ENCODE measurements at places on chromosomes 11 and 22.

DNA sequence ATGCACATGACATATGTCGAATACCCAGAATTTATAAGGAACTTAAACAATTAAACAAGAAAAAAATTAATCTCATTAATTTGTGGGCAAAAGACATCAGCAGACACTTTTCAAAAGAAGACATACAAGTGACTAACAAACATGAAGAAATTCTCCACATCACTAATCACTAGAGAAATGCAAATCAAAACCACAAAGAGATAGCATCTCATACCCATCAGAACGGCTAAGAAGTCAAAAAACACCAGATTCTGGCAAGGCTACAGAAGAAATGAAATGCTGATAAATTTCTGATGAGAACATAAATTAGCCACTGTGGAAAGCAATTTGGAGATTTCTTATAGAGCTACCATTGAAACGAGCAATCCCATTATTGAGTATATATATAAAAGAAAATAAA, 210.6 kb upstream of the LUZP2 start:
- DNase-seq = no peak

DNA sequence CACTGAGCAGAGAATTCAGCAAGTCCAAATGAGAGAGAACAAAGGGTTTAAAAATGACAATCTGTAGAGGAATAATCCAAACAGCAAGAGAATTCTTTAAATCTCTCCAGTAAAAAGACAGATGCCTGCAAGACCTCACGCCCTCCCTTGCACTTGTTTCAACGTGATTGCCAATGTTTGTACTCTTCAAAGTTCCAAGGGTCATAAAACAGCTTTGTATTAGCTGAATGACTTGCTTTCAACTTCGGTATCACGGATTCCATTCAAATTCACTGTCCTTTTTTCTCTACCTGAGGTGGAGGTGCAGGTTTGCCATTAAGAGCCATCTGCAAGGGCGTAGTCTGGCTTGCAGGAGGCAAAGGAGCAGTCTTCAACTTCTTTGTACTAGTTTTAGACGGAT, 41.1 kb upstream of the CHRNA10 start:
- no peak for DNase-seq

DNA sequence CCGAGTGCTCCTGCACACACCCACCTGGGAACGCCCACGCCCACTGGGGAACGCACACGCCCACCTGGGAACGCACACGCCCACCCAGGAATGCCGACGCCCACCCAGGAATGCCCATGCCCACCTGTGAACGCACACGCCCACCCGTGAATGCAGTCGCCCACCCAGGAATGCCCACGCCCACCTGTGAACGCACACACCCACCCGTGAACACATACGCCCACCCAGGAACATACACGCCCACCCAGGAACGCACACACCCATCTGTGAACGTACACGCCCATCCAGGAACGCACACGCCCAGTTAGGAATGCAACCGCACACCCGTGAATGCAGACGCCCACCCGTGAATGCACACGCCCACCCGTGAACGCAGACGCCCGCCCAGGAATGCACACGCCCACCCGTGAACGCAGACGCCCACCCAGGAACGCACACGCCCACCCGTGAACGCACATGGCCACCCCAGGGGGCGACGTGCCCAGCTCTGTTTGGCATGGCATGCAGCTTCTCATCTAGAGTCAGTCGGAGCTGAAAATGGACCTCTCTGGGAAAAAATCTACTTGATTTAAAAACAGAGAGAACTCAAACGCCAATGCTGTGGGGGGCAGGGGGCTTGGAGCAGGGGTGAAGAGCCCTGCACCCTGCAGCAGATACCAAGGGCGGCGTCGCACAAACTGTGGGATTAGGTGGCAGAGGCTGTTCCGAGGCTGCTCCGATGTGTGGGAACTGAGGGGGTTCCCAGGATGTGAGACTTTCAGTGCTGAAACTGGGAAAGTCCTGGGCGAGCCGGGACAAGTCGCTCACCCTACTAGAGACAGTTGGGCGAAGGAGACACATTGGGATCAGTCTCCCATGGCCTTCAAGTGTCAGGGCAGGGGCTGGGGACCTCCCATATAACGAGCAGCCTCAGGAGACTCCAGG, 83.3 kb downstream of the MYEOV start:
- DNase-seq = no peak

- no peak for DNase-seq
Observed at GRCh38 chr11:114130115-114130576, 70.6 kb downstream of the ZBTB16 start.

DNA sequence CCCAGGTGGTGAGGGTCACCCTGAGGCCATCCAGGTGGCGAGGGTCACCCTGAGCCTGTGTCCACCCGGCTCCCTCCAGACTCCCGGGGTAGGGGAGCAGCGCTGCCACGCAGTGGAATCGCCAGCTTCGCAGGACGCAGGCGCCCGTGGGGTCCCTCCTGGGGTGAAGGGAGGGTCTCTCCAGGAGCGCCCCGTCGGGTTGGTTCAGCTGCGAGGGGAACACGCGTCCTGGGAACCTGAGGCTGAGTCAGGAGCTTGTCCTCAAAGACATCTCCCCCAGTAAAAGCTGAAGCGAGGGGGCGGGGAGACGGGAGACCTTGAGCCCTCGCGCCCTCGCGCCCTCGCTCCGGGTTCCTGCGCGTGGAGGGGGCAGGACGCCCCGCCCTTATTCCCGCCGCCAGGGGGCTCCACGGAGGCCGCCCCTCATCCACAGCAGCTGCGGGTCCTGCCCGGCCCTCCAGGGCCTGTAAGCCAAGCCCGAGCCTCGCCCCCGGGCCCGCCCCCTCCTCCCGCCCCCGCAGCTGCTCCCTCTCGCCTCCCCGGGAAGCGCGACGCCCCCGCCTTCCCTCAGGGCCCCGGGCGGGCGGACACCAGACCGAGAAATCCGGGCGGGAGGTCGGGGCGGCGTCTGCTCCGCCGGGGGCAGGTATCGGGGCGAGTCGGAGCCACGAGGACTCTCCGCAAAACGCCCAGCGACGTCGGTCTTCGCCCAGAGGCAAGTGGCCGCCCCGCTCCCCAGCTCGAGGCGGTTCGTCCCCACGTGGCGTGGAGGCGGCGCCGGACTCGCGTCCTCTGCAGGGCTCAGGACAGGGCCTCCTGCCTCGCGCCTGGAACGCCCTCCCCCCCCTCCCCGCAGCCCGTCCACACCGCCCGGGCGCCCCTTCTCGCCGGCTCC, 22.8 kb downstream of the PIM3 start:
- no peak for DNase-seq

DNA sequence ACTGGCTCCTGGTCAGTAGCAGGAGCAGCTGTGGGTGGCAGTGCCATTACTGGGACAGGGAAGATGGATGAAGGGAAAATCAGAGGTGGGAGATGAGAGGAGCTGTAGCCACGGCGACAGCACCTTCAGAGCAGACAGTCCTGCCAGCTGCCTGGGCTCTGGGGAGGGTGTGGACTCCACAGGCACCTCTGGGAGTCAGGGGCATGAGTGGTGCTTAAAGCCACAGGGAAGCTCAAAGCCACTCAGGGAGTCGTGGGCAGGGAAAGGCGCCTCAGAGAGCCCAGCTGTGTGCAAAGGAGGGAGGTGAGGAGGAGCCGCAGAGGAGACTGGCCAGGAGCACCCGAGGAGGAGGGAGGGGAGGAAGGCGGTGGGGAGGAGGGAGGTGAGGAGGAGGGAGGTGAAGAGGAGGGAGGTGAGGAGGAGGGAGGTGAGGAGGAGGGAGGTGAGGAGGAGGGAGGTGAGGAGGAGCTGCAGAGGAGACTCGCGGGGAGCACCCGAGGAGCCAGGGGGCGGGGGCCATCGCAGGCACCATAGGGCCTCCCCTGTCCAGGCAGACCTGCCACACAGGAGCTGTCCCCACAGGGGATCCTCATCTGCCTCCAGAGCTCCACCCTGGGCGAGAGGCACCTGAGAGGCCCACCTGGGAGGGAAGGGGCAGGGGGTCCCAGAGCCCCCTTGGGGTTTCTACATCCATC, 977.6 kb downstream of the BRD1 start:
- DNase-seq = no peak

DNA sequence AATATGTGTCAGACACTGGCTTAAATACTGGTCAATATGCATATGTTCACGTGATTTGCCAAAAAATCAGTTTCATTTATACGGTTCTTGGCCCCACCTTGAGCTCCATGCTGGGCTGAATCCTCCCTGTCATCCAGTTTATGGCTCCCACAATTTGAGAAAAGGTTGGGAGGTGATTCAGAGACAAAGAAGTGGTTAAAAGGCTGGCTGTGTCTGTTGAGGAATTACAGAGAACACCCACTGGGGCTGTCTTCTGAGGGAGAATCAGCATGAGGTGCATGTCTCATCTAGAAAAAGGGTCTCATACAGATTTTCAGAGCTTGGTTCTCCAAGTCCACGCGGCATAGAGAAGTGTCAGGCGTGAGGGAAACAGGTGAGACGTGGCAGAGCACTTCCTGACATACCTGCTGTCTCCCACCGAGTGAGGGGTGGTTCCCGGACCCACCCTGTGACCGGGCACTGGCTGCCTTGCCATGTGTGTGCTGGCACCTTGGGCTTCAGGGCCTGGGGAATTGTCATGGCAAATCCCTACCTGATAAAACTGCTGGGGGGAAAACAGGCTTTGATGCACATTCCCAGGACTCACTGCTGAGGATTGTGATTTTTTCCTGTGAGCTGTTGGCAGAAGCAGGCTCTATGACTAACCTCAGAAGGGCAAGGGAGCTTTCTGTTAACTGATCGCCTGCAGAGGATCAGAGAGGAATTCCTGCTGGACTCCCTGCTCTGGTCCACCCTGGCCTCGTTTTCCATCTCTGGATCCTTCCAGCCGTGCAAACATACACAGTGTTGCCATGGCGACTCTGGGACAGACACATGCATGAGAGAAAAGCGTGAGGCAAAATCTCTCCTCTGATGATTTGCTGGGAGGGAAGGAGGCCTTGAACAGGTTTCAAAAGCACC, 223.6 kb downstream of the ADAMTS15 start:
- DNase-seq = no peak

GRCh38 chr22:48936391-48936790, 891.3 kb downstream of the BRD1 start:
- DNase-seq = no peak

GRCh38 chr22:27312966-27313855, 488.3 kb downstream of the MN1 start:
- DNase-seq = no peak

DNA sequence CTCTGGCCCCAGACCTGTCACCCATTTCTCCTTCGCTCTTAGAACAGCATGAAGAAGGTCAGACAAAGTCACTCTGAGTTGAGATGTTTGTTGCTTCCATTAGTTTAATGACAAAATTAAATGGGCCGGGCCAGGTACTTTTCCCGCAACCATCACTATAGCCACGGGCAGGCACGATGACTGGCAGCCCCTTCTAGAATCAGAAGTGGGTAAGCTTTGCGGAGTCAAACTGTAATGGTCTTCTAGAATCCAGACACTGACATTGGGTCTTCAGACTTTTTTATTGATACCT, 2.3 kb upstream of the ACR start:
- DNase-seq = no peak

GRCh38 chr11:101727451-101727850, 143.6 kb upstream of the TRPC6 start:
- no peak for DNase-seq

GRCh38 chr11:15072551-15073143, 746 bp upstream of the CALCB start:
- no peak for DNase-seq

DNA sequence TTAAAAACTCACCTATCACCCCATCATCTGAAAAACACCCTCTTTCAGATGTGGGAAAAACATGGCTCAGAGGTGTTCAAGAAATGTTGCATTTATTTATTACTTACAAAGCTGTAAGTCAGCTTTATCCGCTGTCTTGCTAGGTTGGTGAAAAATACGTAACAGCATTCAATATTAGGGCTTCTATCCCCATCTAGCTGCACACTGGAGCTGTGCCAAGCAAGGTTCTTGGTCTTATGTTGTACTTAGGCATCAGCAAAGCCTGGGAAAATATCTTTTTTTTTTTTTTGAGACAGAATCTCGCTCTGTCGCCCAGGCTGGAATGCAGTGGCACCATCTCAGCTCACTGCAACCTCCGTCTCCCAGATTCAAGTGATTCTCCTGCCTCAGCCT, 7.5 kb downstream of the SERPING1 start:
- no peak for DNase-seq

- DNase-seq = no peak
Observed at GRCh38 chr11:61026121-61027031, 54.9 kb downstream of the CD6 start.

All from C1 segment of cervical spinal cord (tissue), 14 donors.